GM13976 (cell line): ENCODE measurements at places on chromosomes 6 and 20.

GRCh38 chr6:127914240-127914639 is 13.4 kb upstream of the THEMIS start:
- no peak for DNase-seq

- DNase-seq = no peak
Measured at GRCh38 chr6:63705707-63706106, 70.1 kb downstream of the PHF3 start.

DNA sequence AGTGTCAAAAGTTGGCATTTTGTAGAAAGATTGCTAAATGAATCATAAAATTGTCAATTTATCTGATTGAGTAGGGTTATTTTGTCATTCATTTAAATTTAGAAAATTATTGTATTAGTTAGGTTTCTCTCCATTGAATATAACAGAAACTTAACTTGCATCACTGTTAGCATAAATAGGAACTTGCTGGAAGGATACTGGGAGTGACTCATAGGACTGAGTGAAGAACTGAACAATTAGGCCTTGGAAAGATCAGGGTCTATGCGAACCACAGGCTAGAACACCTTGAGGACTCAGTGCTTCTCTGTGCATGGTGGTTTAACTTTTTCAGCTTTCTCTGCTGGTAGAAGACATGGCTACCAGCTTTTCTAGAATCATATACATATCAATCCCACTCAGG is 67.7 kb upstream of the IFNGR1 start:
- DNase-seq = no peak

GRCh38 chr20:56566621-56567020 is 33.6 kb downstream of the FAM209B start:
- no peak for DNase-seq

DNA sequence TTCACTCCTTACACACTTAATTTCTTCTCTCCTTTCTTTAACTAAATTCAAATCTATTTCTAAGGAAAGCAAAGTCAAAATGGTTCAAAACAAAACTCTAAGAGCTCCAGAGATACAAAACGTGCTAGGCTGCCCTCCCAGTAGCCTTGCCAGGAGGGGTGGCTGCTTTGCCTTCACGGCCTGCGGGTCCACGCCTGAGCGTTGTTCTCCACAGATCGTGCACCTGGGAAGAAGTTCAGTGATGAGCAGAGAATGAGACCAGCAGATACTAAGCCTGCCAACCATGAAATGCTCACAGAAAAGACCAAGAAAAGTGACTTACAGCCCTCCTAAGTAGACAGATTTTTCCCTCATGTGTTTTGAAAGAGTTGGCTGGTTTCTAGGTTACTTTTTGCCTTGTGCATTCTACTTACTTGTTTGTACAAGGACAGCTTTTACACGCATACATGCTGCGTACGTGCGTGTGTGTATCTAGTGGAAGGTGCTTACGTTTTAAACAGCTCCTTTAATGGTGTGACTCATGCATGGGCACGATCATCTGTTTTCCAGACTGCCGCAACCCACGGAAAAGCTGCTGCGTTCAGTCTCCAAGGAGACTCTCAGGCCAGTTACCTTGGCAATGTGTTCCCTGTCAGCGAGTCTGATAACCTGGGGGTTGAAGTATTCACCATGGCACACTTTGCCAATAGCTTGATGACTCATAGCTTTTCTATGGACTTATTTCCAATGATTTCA is 32.4 kb upstream of the PBOV1 start:
- DNase-seq = no peak

DNA sequence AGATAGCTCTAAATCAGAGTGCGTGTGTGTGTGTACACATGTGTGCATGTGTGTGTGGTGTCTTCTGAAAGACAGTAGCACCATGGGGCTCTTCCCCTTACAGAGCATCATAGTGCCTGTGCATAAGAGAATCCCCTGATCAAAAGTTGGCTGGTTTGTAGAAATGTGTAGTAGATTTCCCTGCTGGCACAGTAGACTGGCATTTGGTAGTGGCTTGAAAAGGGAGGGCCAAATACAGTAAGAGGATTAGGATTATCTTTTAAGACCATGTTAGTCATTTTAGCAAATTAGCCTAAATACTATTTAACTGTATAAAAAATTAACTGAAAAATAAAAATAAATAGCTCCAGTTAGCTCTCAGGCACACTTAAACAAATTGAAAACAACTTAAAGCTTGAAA is 112.6 kb downstream of the B3GAT2 start:
- no peak for DNase-seq

GRCh38 chr6:143427109-143427817 is 23.2 kb downstream of the ADAT2 start:
- peak; percentile 75 for DNase-seq

DNA sequence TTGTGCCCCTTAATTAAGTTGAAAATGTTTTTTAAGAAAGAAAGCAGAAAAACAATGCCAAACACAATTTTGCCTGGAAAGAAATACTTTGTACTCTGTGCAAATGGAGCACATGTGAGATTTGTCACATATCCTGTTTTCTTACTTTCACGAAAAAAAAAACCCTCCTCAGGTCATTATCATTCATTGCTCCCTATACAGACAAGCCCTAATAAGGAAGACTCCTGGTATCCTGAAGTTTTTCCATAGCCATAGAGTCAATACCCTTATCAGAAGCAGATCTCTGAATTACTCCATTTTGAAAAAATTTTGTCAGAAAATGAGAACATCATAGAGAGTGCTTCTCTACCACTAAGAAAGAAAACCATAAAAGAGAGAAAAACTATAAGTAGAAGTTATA is 14.0 kb upstream of the NT5E start:
- DNase-seq = no peak

- no peak for DNase-seq
Measured at GRCh38 chr6:151242420-151242861, 2.7 kb downstream of the AKAP12 start.

DNA sequence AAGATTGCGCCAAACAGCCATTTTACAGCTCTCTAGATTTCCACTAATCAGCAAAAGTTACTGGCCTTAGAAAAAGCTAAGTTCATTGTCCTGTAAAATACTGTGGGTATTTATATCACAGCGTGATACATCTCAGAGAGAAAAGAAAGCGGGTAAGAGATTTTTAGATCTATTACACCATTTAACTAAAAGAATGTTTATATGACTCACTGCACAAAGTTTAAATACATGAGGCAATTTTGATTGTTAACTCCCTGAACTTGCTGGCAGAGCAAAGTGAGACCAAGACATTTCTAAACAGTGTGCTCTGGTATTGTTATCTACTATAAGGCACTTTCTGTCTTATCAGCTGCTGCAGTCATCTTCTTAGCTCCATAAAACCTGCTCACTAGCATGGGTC is 314.3 kb downstream of the EPHA7 start:
- DNase-seq = no peak

DNA sequence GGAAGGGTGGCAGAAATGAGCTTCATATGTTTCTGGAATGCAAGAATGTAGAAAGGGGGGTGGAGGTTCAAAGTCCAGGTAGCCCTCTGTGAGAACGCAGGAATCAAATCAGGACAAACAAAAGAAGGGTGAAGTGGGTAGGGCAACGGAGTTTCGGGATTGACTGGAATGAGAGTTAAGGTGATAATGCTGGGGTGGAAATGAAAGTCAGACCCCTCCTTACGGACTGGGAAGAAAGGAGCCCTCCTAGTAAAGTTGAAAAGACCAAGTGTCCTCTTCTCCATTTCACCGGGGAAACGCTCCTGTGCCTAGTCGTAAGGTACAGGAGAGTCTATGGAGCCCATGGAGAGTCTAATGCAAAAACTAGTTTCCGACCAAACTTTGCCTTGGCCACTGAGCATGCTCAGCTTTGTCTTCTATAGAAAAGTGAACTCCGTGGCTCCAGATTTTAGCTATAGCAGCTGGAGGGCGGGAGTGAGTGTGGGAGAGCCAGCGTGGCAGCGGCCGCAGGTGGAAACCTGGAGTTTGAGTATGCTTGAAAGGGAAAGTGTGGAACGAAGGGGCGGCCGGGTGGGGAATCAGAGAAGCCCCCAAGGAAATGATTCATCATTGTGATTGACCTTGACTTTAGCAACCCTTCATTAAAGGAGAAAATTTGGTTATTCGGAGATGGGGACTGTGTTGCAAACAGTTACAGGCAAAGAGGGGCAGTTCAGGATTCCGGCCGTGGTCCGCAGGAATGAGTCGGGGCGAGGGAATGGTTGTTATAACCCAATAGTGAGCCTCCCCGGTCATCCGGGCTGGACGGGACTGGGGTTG is 1.3 kb upstream of the LRRC1 start:
- DNase-seq = peak; percentile 49

GRCh38 chr20:43755851-43756250 is 29.0 kb upstream of the GTSF1L start:
- no peak for DNase-seq

- no peak for DNase-seq
Measured at GRCh38 chr20:60632391-60633262, 619.4 kb upstream of the CDH4 start.

DNA sequence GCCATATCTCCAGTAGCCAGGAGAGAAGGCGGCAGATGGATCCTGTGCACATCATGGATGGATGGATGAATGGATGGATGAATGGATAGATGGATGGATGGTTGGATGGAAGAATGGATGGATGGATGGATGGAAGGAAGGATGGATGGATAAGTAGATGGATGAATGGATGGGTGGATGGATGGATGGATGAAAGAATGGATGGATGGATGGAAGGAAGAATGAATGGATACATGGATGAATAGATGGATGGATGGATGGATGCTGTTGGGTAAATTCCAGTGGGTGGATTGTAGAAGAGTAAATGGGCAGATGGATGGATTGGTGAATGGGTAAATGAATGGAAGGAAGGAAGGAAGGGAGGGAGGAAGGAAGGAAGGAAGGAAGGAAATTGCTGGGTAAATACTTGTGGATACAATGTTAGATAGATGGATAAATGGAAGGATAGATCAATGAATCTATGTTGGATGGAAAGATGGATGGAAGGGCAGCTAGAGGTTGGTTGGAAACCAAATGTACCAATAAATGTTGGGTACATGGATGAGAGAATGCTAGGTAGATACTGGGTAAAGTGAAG is 19.5 kb downstream of the PTGIS start:
- no peak for DNase-seq

- no peak for DNase-seq
Measured at GRCh38 chr6:162385980-162386379, 341.6 kb downstream of the PRKN start.

- DNase-seq = no peak
Measured at GRCh38 chr6:84671183-84671582, 93.2 kb downstream of the TBX18 start.

DNA sequence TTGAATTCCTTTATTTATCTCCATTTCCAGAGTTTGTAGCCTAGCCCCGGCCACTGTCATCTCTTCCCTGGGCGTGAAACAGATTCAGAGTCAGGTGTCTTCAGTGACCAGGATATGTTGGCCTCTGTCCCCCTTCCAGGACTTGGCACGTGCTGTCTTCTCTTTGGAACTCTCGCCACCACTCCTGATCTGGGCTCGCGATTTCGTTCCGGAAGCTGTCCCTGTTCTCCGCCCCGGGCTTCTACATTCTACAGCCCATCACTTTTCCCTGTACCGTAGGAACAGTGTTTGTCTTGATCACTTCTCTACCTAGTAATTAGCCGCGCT is 739 bp downstream of the GSS start:
- DNase-seq = no peak

DNA sequence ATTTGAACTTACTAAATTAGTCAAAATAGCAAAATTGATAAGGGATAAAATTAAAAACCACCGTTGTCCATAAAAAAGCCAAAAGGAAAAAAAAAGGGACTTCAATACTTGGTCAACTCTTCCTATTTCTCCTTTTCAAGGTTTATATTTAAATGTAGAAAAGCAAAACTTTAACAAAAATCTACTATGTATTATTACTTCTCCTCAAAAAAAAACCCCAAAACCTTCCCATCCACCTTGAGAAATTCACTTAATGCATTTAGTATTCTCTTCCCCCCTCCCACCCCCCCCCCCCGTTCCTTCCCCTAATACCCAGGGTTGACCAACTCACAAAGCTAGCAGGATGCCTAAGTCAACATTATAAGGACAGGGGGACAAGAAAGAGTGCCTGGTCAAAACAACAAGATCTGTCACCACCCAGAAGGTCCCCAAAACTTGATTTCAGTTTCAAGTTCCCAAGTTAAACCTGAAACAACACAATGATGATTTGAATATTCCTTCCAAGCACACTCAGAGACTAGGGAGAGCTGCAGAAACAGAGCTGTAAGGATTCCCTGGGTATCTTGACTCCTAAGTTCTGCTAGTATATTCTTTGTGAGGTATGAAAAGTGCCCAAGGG is 14.6 kb downstream of the GMDS start:
- peak; percentile 55 for DNase-seq

- no peak for DNase-seq
Measured at GRCh38 chr6:99120641-99121040, 172.9 kb upstream of the FBXL4 start.
